ENCODE measurements at places on chromosomes 4 and X.

DNA sequence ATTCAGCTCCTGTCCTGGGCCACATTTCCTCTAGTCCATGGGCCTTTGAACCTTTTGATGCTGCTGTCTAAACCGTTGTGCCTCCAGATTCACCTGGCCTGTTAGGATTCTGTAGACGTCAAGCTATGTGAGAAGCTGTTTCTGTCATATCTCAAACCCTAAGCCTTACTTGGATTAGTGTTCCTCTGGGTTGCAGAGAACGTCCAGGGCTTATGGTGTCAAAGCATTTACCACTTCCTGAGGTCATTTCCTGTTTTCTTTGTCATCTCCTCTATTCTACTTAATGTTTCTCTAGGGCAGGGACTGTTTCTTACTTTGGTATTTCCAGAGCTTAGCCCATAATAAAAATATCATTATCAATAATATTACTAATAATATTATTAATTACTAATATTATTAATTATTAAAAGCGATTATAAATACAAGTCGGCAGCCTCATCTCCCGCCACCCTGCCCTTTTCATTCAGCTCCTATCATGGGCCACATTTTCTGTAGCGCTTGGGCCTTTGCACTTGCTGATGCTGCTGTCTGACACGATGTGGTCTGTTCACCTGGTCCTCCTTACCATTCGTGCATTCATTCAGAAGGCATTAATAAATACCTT, 19.1 kb downstream of the PRIMPOL start:
- DNase-seq: no peak

DNA sequence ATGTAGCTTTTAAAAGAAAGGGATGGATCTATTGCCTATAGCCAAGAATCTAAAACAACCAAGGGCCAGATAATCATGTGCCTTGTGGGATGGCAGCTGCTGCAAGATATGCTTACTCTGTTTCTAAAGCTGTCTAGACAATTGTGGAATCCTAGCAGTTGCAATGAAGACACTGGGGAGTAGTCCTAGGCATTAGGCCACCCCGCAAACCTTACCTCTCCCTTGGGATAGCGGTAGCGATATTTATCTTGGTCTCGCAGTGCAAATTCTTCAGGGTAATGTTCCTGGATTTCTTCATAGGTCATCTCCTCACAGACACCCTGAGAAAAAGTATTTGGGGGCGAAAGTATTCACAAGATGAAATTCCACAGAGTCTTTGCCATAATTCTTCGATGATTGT, 24.6 kb downstream of the TRO start:
- no peak for DNase-seq

DNA sequence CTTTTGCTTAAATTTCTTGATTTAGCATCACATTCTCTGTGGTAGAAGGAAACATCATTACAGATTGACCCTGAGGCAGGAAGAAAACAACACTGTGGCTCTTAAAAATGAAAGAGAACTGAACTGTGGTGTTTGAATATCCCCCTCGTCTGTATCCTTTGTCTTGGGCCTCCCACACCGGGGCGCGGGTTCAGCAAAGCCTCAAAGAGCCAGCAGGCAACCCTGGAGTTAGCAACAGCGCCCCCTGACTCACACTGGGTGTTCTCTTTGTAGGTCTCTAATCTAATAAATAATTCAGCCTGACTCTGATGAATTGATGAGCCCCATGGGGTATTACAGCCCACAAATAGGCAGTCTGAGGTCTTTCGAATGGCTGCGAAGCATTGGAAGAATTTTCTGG, 46.1 kb upstream of the CTSO start:
- DNase-seq: no peak

GRCh38 chrX:867966-868647, 237.5 kb downstream of the SHOX start:
- DNase-seq: no peak

- DNase-seq: no peak
Measured at GRCh38 chr4:94571298-94571697, 119.6 kb downstream of the PDLIM5 start.

GRCh38 chrX:154354516-154354915, 19.9 kb downstream of the FLNA start:
- DNase-seq: no peak

DNA sequence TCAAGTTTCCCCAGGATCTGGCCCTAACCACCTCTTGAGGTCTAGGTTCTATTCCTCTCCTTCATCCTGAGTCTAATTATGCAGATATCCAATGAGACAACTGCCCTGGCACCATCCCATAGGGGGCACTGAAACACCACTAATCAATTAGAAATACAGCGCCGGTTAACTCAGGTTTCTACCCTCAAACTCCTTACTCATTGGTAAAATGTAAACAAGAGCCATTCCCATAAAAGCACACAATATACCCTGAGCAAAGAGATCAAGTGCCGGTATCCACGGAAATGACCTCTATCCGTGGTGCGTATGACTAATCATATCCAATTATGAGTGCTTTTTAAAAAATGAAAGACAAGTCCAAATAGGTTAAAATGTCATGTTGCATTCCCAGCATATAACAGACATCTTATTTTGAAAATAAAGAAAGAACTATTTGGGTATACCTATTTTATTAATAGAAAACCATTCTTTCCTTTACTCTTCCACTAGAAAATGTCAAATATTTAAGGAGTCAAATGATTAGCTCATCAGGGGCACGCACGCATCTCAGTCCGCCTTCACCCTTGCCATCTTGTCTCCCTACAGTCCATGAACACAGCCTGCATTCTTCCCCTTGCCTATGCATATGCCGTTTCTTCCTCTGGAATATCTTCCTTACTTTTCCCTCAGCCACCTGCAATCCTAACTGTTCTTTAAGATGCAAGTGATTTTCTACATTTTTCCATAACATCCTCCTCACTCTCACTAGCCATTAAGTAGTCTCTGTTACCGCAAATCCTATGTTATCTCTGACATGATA, 141.1 kb downstream of the MAML3 start:
- DNase-seq: no peak

- DNase-seq: no peak
Measured at GRCh38 chr4:152981278-152981677, 45.2 kb downstream of the FHDC1 start.

- no peak for DNase-seq
Measured at GRCh38 chr4:5952286-5952974, 59.5 kb upstream of the CRMP1 start.

GRCh38 chrX:123083924-123084323, 100.2 kb upstream of the GRIA3 start:
- no peak for DNase-seq

DNA sequence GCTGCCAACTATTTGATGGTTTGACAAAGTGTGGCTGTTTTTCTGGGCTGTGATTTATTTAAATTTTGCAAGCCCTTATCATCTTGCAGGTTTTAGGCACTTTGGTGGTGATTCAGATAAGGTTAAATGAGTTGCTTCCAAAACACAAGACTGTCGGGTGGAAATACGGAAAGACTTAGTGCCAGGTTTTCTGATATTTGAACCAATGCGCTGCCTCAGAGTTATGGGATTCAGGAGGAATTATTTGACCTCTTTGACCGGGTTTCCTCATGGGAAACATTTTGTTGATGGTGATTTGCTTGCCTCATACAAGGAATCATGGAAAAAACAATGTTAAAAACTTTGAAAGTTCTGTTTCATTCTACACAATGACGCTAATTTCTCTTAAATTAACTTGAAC, 136.1 kb upstream of the MAP9 start:
- DNase-seq: no peak

- no peak for DNase-seq
Measured at GRCh38 chrX:97446298-97446882, 562.7 kb downstream of the RPA4 start.

GRCh38 chr4:173346074-173346473, 11.9 kb upstream of the HMGB2 start:
- DNase-seq: no peak

Measured in dorsolateral prefrontal cortex (tissue), 122 donors.